ENCODE measurements at places on chromosomes 7 and 10.
A peak's percentile ranks its signal among the peaks of the same experiment; 100 is the strongest.

DNA sequence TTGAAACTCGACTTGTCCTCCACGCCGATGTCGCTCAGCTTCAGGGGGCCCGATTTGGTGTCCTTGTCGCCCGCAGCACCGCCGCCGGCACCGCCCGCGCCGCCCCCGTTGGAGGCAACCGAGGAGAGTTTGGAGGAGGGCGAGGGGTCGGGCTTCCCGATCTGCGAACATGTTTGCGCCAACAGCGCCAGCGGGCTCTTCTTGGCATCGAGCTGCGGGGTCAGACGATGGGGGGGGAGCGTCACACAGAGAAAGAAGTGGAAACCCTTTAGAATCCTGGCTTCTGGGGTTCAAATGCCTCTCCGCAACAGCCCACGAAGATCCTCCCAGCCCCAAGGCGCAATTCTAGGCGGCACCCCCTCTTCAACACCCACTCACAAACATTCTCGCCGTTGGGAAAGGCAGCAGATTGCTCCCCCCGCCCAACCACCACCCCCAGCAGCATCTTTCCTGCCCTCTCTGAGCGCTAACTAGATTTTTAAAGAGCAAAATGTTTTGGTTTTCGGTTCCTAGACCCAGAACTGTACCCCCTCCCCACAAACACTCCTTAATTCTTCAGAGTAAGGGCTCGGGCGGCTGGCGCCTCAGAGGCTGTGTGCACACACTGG, 1.3 kb downstream of the ZNF503 start:
- no peak for DNase-seq

GRCh38 chr7:69110450-69111050, 487.7 kb upstream of the AUTS2 start:
- DNase-seq, result no peak

- DNase-seq, result no peak
These were observed 102.1 kb downstream of the RTKN2 start for GRCh38 chr10:62166331-62167131.

DNA sequence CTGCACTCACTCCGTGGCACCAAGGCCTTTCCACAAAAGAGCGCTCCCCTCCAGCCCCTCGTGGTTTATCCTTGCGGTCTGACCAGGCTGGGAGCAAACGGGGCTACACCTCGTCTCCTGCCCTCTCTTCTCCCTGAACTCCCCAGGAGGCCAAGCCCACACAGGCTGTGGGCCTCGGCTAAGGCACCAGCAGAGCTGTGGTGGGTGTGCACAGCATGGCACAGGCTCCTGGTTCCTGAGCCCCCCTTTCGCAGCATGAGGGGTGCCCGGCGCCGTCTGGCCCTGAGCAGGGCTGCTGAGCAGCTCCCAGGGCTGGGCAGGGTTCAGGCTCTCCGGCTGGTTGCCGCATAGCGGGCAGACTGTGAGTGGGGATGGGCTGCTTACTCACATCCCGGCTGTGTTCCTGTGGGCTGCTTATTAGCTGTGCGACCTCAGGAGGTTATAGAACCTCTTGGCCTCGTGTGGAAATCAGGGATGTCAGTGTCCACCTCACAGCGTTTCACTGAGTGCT, 90.4 kb downstream of the ZMIZ1 start:
- peak; percentile 61 for DNase-seq

- no peak for DNase-seq
These were observed 354.5 kb downstream of the TFEC start for GRCh38 chr7:115676080-115676479.

GRCh38 chr7:69465262-69465661, 133.0 kb upstream of the AUTS2 start:
- DNase-seq, result no peak

DNA sequence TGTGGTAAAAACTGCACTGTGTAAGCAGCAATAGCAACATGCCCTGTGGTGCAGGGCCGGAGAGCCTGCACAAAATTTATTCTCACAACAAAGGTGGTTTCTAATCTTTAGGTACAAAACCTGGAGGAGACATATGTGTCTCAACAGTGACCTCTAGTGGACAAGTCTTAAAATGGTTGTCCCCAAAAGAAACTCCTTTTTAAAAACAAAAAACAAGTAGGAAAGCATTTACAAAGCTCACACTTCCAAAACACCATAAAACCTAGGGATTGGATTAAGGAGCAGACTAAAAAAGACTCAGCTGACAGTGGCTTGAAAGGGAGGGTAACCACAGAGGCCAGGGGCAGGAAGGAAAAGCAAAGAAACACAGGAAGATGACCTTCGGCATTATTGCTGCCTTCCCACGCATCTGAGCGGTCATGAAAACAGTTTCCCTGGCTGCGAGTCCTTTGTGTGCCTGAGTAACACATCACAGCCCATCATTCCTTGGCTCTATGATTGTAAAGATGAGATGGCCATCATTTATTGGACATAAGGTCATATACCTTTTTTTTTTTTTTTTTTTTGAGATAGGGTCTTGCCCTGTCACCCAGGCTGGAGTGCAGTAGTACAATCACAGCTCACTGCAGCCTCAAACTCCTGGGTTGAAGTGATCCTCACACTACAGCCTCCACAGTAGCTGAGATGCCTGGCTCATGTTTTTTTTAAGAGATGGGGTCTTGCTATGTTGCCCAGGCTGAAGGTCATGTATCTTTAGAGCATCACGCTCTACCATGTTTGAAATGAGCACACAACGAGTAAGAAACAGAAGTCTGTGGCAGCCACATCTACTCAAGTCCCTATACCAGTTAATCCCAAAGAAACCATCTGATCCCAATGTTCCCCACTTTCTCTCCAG, 39.5 kb downstream of the RSU1 start:
- no peak for DNase-seq

DNA sequence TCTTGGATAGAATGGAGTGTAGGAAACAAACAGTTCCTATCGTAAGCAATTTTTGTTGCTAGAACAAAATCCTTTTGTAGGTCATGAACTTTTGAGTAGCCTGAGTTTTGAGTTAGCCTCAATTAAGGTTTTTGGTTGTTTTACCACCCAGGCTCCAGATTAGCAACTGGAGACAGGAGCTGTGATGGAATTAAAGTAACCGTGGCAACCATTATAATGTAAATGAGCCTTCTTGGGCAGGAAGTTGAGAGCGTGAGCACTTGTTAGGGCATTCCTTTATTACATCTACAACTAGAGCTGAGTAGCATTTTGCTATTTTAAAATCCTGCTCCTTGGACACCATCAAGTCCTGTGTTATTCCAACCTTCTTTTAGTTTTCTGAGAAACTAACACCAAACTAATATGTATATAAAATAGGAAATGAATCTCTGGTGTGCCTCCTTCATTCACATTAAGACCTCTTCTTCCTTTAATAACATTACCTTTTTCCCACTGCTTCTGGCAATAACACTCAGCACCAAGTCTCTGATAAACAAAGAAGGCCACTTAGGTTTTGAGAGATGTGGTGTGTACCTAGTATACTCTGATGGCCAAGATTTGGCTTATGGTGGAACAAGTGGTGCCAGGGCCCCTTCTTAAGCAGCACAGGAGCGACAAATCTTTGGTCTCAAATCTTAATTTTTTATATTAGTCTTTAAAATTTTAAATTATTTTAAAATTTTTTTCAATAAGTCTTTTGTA, 34.0 kb downstream of the AHCYL2 start:
- no peak for DNase-seq

DNA sequence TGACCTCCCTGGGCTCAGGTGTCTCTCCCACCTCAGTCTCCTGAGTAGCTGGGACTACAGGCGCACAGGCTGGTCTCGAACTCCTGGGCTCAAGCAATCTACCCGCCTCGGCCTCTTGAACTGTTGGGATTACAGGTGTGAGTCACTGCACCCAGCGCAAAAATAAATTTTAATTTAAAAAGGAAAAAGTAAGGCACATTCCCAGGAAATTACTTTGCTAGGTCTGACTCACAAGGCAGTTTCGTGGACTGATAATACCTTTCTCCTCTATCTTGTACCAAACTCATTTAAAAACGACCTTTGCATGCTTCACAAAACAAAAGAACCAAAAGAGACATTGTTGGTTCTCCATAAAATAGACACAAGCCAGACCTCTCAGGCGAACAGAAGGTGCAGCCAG, 29.7 kb downstream of the PARP12 start:
- DNase-seq, result peak; percentile 75

DNA sequence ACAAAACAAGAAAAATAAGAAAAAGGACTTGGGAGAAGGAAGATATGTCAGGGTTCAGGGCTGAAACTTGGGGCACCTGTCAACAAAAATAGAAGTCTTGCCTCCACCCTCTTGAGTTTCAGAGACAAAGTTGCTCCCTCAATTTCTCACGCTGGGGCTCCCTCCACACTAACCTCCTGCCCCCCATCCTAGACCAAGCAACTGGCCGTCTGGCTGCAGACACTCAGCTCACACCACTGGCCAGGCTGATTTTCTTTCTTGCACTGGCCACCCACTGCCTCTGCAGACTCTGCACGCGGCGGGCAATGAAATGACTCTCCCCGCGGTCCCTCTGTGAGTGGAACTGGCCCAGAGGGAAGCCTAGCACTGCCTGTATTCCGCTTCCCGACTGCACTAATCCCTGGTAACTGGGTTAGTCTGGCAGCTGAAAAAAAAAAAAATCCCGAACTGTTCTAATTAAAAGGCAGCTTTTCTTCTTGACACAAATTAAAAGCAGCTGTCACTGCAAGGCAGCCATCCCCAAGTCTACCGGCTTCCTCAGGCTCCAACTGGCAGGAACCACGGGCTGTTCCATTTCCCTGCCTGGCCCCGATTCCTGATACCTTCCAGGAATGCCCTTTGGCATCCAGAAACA, 83.5 kb downstream of the SPDYE5 start:
- no peak for DNase-seq
